ENCODE measurements at places on chromosomes 12 and 14.
A peak's percentile ranks its signal among the peaks of the same experiment; 100 is the strongest.

DNA sequence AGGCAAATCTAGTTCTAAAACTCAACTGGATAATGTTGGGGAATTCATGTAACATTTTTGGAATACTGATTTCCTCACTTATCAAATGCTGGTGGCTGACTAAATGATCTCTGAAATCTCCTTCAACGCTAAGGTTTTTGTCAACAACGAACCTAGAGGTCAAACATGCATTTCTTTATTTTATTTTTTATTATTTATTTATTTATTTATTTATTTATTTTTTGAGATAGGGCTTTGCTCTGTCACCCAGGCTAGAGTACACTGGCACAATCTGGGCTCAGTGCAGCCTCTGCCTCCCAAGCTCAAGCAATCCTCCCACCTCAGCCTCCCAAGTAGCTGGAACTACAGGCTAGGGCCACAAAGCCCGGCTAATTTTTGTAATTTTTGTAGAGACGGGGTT lies 64.5 kb downstream of the DUSP16 start:
- no peak for DNase-seq

DNA sequence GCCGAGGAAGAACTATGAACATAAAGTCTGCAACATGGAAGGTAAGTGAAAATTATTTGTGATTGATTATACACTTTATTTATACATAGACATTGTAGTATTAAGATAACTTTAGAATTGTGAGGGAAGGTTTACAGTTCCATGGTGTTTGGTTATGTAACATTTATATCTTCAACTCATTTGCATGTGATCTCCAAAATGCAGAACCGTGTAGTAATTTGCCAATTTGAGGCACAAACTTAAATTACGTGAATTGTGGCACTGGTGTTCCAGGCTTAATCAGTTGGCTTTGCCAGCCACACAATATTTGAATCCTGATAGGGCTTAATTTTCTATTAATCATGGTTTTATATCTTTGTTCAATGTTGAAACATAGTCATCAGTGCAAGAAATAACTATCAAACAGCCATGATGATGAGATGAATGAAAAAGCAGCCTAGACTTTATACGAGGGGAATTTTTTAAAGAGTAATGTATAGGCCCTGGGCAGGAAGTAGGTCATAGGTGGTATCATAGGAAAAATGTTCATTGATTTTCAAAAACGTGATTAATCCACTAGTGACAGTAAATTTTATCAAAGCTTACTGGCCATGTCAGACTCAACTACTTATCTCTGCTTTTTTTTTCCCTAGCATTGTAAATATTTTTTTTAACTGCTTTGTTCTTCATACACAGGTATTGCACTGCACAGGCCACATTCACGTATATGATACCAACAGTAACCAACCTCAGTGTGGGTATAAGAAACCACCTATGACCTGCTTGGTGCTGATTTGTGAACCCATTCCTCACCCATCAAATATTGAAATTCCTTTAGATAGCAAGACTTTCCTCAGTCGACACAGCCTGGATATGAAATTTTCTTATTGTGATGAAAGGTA lies 31.7 kb downstream of the HIF1A start:
- DNase-seq, result no peak

DNA sequence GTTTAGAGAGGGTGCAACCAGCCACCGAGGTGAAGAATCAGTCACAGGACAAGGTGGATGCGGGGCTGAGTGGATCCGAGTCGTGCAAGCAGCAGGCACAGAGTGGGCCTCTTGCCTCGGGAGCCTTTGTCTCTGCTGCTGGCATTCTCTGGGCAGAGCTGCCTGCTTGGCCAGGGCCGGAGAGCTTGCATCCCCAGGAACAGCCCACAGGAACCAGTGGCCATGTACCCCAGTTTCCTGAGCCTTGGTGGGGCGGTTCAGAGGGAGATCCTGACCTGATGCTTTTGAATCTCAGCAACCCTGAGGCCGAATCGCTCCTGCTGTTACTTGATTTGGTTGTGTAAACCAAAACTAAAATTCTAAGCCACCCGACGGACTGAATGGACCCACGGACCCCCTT lies 50.1 kb upstream of the EIF5 start:
- DNase-seq, result no peak

DNA sequence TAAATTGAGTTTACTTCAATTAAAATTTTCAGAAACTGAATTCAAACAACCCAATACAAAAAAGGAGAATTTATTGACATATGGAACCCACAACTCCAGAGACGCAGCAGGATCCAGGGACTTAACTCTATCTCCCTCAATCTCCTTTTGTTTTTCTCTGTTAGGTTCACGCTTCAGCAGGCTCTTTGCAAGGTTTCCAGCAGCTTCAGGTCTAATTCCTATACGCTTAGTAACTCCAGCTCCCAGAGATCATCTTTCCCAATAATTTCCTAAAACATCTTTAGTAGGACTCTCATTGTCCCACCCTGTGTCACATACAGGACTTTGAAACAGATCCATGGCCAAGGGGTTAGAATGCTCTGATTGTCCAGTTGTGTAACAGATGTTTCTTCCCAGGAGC lies 175.2 kb downstream of the RMST start:
- no peak for DNase-seq

GRCh38 chr14:69539631-69540410 lies 34.9 kb downstream of the CCDC177 start:
- peak; percentile 87 for DNase-seq

DNA sequence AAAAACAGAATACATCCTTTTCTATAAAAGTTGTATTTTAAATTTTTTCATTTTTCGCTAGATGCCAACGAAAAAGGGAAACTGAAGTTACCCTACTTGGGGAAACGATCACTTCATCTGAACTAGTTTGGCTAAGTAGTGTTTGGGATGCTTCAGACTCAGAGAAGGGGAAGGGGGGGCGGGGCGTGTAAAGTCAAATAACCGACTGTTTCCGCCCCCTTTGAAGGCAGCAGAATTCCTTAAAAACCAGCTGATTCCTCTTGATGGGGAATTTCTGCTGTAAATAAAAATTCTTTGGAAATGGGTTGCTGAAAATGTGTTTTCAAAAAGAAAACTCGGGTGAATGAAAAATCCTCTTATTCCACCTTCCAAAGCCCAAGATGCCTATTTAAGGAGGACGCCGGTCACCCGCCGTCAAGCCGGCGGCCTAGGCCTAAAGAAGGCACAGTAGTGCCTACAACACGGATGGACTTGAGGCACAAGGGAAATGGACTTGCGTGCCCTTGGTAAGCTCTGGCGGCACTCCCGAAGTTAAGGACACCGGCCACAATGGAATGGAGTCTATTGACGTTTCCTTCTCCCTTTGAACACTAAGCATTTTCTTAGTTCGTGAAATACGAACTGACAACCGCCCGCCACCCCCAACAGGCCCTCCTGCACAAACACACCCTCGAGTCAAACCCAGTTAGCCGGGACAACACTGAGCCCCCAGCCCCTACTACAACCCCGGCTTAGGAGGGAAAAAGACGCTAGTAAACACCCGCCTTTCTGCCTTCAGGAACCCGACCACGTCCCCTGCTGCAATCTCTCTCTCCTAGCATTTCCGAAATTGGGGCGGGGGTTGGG lies 1.9 kb downstream of the ATXN2 start:
- peak; percentile 59 for DNase-seq

DNA sequence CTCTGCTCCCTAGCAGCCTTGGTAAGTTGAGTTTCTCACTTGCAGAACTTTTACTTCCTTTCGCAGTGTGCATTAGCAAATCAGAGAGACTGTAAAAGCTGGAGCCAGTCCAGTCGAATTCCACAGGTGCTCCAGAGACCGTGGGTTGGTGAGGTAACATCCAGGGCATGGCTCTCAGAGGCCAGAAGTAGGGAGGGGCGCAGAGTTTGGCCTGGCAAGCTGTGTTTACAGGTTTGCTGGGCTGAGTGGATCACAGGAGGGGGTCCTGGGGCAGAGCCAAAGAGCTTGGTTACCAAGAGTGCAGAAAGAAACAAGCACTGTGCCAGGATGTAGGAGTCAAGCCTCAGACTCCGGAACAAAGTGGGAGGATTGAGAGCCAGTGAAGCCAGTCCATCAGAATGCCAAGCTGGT lies 10.2 kb upstream of the BHLHE41 start:
- peak; percentile 53 for DNase-seq

GRCh38 chr12:89951694-89952060 lies 243.0 kb upstream of the ATP2B1 start:
- no peak for DNase-seq
